ENCODE measurements at places on chromosomes 12 and 14.
A peak's percentile ranks its signal among the peaks of the same experiment; 100 is the strongest.

- peak; percentile 42 for DNase-seq
These were observed 1.4 kb upstream of the TMEM132C start for GRCh38 chr12:128265566-128265965.

- DNase-seq = no peak
These were observed 74.4 kb upstream of the GALNT9 start for GRCh38 chr12:132403636-132404434.

GRCh38 chr12:105935981-105936380, 202.8 kb downstream of the NUAK1 start:
- no peak for DNase-seq

- DNase-seq = no peak
These were observed 53.8 kb downstream of the SLC6A15 start for GRCh38 chr12:84858796-84859195.

DNA sequence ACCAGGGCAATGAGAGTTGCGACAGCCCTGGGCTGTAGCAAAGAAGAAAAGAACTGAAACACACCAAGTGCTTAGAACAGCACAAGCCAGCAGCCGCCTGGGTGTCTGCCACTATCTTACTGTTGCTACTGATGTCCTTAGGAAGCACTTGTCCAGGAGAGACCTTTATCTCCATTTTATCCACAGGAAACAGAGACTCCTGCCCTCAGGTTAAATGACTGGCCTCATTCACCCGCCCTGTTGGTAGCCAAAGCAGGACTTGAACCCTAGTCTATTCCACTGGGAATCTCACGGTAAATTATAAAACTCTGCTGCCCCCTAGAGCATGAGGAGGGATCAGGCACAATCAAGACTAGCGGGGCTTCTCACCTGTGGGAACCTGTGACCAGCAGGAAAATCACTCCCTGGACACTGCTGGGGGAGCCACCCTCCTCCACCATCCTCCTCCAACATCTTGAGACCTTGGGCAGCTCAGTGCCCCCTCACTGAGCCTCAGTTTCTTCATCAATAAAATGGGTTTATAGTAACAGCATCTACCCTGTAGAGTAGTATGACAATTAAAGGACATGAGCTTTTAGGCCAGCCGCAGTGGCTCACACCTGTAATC, 20.5 kb upstream of the TESC start:
- DNase-seq = peak; percentile 87

DNA sequence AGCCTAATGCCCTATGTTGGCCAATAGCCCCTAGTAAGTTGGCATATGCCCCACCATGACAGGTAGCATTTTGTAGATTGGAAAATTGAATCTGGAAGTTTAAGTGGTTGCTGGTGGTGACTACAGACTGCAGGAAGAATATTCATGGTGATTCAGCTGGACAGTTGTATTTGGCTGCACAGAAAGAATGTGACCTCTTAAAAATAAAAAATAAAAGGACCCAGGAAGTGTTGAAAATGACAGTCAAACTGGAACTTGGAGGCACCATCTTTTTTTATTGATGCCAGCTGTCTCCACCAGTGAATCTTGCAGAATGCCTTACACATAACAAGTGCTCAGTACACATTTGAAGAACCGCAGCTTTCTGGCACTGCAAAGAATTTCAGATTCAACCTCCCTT, 73.9 kb downstream of the PRMT8 start:
- no peak for DNase-seq

DNA sequence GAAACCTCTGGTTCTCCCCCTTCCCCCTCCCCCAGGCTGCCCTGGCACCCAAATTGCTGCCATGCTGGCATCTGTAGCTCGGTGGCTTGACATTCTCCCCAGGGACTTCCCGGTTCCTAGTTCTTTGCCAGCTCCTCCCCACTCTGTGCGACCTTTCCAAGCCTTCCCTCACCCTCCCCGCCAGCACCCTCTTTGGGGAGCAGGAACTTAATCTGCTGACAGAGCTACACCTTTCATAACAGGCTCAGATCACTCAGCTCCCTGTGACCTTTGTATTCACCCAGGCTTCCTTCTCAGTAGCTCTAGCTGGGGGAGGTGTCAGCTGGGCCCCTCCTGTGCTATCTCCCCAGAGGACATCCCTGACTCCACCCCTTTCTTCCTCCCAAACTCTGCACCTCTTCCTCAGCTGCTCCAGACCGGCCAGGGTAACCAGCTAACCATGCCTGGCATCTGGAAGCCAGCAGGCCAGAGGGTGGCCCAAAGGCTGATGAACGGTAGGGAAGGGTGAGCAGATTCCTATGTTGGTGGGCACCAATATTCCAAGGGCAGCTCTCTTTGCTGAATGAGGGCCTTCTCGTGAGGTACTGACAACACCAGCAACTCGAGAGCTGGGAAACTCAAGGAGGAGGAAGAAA, 1.8 kb upstream of the COX14 start:
- no peak for DNase-seq

DNA sequence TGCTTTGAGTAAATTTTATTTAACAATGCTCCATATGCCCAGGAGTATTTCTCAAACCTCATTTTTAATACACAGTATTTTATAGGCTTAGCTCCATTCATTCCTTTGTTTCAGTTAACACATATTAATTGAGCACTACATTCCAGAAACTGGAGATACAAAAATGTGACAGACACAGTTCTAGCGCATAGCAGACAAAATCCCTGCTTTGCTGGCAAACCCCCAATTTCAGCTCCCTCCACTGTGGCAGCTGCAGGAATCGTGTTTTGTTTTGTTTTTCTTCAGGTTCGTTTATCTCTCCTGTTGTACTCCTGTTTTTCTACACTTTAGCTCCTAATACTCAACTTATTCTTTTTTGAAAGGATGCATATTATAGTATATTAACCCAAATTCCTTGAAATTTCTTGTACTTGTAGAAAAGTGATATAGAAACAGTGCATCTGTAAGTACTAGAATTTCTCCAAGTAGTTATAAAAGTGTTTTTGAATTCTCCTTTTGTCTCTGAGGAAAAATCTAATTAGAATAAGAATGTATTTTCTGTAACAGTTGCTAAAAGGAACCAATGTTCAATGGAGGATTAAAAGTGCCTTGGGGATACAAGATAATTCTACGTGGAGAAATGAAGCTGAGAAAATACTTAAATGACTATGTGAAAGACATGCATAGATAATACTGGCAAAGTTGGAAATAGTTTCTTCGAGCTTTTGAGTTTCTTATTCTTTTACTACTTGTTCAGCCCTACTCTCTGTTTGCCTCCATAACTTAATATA, 6.4 kb upstream of the RAB21 start:
- no peak for DNase-seq

GRCh38 chr14:39615352-39615751, 183.1 kb upstream of the FBXO33 start:
- peak; percentile 84 for DNase-seq

GRCh38 chr12:115840159-115840558, 437.3 kb downstream of the MED13L start:
- peak; percentile 67 for DNase-seq

DNA sequence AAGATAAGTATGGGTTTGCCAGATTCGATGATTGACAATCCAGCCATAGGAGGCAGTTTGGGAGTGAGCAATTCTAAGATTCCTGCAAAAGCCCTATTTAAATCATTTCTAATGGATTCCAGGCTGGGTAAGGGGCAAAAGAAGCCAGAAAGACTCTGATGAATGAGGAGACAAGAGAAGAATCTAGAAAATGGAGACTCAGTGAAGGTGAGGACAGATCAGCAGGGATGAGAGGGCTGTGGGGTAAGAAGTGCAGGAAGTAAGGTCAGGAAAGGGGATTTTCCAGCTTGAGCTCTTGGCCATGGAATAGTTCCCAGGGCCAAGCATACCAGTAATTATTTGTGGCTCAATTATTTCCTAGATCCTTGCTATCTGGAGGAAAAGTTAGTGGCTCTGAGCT, 87.3 kb downstream of the TMX1 start:
- DNase-seq = no peak

- DNase-seq = peak; percentile 92
These were observed at the start of gene SLC25A29 for GRCh38 chr14:100306101-100306997. Gene SLC25A29, minus strand, starts transcription at chr14:100306444. Its CDS starts 212 bp downstream, at chr14:100306232.

All from islet precursor cell (in vitro differentiated cells).